HT-29 (cell line): ENCODE measurements at places on chromosomes 7 and 10. TPM values are rescaled to one million over a fixed set of nuclear protein-coding genes. Genes with fewer than 3 reads are reported as not detected.

- no peak for DNase-seq
Observed at GRCh38 chr7:21371360-21371759, 56.5 kb upstream of the SP4 start.

DNA sequence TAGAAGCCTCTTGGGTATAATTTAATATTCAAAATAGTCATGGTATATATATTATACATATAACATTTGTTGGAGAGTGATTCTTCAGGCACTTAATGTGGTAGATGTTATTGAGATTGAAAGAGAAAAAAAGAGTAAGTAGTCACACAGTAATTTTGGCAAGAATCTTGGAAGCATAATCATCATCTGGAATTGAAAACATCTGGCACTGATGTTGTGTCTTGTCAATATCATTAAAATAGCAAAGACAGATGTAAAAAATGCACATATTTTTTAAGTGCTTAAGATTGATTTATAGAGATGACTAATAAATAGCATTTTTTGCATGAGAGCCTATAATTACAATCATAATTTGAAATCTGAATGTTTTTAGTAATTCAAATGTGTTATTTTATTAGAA is 9.5 kb downstream of the SEMA3D start:
- no peak for DNase-seq

- DNase-seq, result no peak
Observed at GRCh38 chr7:28383975-28384374, 28.3 kb upstream of the CREB5 start.

DNA sequence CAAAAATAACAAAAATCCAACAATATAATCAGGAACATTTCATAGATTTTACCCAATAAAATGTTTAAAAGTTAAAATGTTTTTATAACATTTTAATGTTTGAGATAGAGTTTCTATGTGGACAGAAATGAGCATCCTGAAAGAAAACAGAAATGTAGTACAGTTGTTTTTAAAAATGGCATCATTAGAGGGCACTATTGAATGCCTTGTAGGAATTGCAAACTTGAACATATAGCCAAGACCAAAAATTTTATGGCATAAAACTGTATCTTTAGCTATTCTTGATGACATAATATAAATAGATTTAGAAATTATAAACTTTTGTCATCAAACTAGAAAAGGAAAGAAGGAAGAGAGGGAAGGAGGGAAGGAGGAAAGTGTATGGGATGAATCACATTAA is 1372.7 kb downstream of the GATA3 start:
- DNase-seq, result no peak

GRCh38 chr10:4241724-4242345 is 456.8 kb upstream of the KLF6 start:
- no peak for DNase-seq

DNA sequence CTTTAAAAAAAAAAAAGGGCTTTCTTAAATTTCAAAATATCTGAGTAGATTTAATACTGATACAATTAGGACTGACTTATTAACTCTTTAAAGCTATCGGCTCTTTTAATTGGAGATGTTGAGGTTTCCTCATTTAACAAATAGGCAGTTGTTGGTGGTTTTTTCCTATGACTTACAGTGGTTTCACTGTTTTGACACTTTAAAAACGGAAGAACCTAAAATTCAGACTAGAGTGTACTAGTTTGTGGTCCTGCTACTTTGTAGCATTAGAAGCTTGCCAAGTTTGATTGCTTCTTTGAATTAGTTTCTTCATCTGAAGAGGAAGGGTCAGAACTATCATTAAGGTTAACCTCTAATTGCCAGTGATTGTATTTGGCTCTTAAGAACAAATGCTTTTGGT is 27.7 kb downstream of the CUL1 start:
- no peak for DNase-seq

DNA sequence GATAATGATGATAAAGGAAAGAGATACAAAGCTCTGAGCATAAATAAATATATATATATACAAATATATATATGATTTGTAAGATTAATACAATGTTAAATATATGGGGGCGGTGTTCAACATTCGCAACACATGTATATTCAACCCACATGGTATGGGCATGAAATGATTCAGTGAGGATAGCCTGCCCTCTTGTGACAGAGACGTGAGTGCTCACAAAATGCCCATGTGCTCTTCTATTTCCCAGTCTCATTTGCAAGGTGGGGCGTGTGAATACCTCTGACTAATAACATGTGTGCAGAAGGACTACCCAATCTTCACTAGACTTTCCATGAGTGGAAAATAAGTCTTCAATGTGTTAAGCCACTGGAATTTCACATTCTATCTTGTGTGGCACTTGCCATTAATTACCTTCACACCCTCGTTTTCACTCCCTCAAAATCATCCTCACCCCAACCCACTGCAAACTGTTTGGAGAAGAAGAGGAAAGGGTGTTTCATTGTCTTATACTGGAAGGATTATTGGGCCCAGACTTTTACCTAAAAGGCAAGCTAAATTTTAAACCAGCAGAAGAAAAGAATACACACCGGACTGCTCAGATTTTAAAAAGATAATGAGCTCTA is 26.9 kb downstream of the ASAH2 start:
- peak; percentile 79 for DNase-seq

DNA sequence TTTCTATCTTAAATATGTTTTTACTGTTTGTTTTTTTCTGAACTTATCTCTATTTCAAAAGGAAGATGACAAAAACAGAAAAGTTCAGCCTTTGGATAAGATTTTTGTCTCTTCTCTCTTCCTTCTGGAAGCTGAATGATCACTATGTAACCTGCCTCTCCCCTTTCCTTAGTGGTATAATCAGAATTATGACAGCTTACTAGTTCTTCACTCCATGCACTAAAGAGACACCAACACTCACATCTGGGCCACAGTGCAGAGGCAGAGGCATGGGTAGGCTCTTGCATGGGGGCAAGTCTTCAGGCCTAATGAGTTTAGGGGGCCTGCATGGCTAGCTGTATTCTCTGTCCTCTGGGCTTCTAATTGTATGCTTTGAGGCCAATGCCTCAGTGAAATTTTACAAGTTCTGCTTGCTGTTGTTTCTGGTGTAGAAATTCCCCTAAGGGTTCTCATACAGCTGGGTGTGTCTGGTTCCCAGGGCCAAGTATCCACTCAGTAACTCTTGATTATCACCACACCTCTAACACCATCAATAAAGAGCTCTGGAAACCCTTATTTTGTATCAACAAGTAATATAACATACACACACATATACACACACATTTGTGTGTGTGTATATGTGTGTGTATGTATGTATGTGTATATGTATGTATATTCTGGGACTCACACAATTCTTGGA is 96.8 kb upstream of the POM121L12 start:
- DNase-seq, result no peak

DNA sequence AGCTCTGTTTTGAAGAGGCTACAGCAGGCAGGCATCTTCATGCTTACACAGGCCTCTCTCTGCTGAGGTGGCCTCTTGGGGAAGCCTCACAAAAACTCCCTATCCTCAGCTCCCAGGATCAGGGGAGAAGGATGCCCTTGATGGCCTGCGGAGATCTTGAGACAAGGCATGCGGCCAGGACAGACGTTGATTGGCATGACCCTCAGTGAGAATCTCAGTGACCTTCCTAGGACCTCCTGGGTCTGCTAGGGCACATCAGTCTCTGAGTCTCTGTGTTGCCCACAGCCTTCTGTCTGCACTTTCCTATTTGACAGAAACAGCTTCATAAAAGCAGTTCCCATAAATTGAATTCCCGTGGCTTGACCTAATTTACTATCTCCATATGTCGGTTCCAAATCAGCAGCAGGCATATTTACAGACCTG is 1005.8 kb upstream of the C7orf33 start:
- no peak for DNase-seq

DNA sequence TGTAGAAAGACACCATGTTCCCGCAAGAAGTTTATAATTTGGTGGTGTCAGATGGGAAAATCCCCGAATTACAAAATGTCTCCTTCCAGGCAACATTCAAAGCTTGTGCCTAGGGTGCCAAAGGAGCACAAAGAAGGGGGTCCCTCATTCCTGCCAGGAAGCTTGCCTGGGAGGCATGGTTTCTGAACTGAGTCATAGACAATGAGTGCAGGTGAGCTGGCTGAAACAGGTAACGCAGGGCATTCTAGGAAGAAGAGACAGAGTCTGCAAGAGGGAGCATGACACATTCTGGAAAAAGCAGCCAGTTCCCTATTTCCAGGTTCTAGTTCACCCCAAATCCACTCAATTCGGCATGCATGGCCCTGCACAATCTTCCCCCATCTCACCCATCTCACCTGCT is 11.9 kb upstream of the CALU start:
- DNase-seq, result no peak

DNA sequence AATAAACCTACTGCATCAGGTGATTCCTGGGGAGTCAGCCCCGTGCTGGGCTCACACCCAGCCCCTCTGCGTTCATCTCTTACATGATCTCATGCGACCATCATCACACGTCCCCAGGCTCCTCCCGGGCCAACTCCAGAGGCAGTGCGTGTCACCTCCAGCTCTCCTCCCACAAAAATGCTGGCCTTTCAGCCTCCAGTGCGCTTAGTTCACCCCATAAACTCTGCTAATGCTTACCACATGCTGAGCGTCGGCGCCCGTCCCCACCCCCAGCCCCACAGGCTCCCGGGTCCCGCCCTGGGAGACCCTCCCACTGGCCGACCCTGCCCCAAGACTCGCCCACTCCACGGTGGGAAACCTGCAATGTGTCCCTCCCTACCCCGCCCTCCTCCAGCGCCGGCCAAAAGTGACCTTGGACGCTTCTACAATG is 816 bp upstream of the SDK1 start:
- DNase-seq, result no peak

GRCh38 chr7:99326408-99326782 is 697 bp downstream of the ARPC1A start:
- DNase-seq, result peak; percentile 26

GRCh38 chr10:103716206-103717160 is 138.9 kb downstream of the SH3PXD2A start:
- DNase-seq, result peak; percentile 90

DNA sequence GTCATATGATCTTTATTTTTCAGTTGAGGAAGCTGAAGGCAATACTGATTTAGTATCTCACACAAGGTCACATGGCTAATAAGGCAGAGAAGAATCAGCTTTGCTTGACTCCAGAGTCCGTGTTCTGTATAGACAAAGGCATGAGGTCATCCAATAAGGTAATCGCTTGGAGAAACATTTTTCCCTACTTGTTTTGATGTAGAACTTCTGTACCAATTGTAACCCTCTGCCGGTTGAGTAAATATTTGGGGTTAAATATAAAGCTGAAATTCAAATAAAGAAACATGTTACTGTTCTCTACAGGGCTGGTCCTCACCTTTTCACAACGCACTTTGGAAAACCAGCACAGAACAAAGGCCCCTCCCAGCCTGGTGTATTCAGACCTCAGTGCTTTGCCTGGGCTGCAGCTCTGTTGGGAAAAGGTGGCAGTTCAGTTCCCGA is 83.0 kb upstream of the INSYN2A start:
- no peak for DNase-seq

DNA sequence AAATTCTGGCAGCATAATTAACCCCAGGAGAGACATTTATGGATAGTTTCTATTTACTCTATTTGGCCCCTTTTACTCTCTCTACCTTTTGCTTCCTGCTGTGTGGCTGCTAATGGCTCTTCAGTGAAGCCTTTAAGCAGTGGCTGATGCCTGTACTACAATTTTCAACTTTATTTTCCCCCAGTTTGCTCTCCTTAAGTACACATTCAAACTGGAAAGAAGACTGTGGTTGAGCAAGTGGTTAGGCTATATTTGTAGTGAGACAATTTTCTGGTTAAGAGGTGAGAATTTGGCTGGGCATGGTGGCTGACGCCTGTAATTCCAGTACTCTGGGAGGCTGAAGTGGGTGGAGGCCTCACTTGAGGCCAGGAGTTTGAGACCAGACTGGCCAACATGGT is 8.5 kb upstream of the RSBN1L start:
- no peak for DNase-seq

- DNase-seq, result no peak
Observed at GRCh38 chr7:138116892-138117291, 40.6 kb downstream of the AKR1D1 start.

- no peak for DNase-seq
Observed at GRCh38 chr7:73974101-73974947, 53.6 kb upstream of the ELN start.

GRCh38 chr7:137166363-137166762 is 177.2 kb downstream of the PTN start:
- no peak for DNase-seq

GRCh38 chr10:6140141-6140841 is 51.5 kb downstream of the RBM17 start:
- DNase-seq, result no peak

- no peak for DNase-seq
Observed at GRCh38 chr10:5942001-5942400, 35.3 kb downstream of the IL15RA start.

DNA sequence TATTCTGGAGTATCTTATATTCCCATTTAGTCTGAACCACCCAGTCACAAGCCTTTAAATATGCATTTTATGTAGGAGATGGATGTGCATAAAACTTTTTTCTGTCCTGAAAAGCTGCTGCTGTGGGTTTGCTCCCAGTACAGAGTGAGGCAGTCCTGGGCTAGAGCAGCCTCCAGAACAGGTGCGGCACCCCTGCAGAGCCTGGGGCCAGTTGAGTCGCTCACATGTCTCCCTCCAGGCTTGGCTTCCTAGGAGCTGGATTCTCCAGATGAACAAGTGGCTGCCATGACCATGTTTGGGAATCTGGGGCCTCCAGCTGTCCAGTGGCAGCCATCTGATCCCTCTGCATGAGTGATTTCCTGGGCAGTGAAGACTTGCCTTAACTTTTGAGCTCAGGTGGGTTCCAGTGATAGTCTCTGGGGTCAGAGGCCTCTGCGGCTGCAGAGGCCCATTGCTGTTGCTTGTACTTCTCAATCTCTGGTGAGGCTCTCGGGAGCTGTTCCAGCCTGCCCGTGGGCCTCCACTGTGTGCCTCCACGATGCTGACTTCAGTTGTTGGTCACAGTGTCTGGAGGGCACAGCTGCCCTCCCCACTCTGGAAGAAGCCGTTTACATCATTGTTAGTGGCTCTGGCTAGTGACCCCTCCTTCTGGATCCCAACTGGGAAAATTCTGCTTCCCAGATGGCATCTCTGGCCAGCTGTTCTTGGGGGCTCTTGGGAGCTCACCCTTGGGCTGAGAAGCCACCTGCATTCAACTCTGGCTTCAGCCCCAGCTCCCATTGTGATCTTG is 120.4 kb downstream of the EMX2 start:
- DNase-seq, result no peak

GRCh38 chr7:7427363-7427762 is 108.3 kb downstream of the COL28A1 start:
- DNase-seq, result no peak

GRCh38 chr7:89477991-89478390 is 676.3 kb upstream of the STEAP1 start:
- DNase-seq, result no peak

AKR1D1 gene
- not detected in 2 replicates for total RNA-seq

ATOH7 gene
- 0.29 TPM in 1 of 2 replicates, not detected in the other for total RNA-seq

CC2D2B gene
- not detected in 2 replicates for total RNA-seq

SPDYE2 gene
- not detected in 2 replicates for total RNA-seq

SPAM1 gene
- not detected in 2 replicates for total RNA-seq

CHST3 gene
- total RNA-seq, result 12.3 and 14.1 TPM in 2 replicates

UROS gene
- 44.0 and 48.0 TPM in 2 replicates for total RNA-seq

STRIP2 gene
- 2.8 and 3.1 TPM in 2 replicates for total RNA-seq

ZNF467 gene
- total RNA-seq, result 0.63 and 0.66 TPM in 2 replicates

COL17A1 gene
- total RNA-seq, result 40.0 and 45.0 TPM in 2 replicates
